Sigmoid colon (tissue), 7 donors: ENCODE measurements at places on chromosomes 12 and 14. TPM values are rescaled to one million over a fixed set of nuclear protein-coding genes. Genes with fewer than 3 reads are reported as not detected.

GRCh38 chr14:90760591-90761316 lies 55.5 kb downstream of the TTC7B start:
- H3K27me3 ChIP-seq: no peaks in the 10 kb centered on the region
- H3K36me3 ChIP-seq: no peaks in the 10 kb centered on the region
- peaks cover 28% of the 10 kb centered on the region for H3K4me1 ChIP-seq
- no peak for DNase-seq
- H3K27ac ChIP-seq: peak overlapping the region; percentile 90
- H3K4me3 ChIP-seq: no peak overlapping the region

DNA sequence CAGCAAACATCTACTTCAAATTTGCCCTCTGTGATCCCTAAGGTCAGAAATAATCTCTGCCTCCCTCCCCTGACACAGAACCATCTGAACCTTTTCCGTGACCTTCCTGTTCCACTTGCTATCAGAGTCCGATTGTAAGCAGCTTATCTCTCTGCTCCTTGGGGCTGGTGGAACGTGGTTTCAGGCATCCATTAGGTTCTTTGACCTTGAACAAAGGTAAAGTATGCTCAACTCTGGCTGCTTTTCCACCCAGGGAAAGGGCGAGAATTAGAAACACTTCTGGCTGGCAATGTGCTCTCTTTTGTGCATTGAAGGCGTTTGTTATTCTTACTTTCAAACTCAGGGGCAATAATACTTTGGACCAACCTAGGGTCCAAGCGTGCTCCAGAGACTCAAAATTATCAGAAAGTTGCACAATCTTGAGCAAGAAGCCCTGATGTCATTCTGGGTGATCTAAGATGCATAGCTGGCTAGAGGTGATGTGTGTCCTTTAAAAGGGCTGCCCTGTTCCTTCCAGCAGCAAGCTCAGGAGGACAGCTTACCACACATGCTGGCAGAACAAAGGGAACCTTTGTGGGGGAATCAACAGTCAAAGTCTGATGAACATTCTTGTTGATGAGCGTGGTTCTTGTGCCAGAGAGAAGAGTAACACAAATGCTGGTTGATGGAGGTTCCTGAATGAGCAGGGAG lies 29.8 kb downstream of the ADGRD1 start:
- H3K4me3 ChIP-seq: no peak overlapping the region
- no peaks in the 10 kb centered on the region for H3K27me3 ChIP-seq
- H3K4me1 ChIP-seq: no peaks in the 10 kb centered on the region
- H3K27ac ChIP-seq: no peak overlapping the region
- no peak for DNase-seq

GRCh38 chr14:92563765-92564285 lies 50.2 kb downstream of the RIN3 start:
- no peak overlapping the region for H3K27ac ChIP-seq
- no peak for DNase-seq
- H3K27me3 ChIP-seq: no peaks in the 10 kb centered on the region
- no peak overlapping the region for H3K4me3 ChIP-seq
- peaks cover 42% of the 10 kb centered on the region for H3K36me3 ChIP-seq

GRCh38 chr14:106209755-106210154 lies 683.4 kb downstream of the TMEM121 start:
- H3K27ac ChIP-seq: no peak overlapping the region
- peaks cover 10% of the 10 kb centered on the region for H3K27me3 ChIP-seq
- H3K4me3 ChIP-seq: no peak overlapping the region
- no peaks in the 10 kb centered on the region for H3K4me1 ChIP-seq
- no peaks in the 10 kb centered on the region for H3K36me3 ChIP-seq
- DNase-seq: no peak

DNA sequence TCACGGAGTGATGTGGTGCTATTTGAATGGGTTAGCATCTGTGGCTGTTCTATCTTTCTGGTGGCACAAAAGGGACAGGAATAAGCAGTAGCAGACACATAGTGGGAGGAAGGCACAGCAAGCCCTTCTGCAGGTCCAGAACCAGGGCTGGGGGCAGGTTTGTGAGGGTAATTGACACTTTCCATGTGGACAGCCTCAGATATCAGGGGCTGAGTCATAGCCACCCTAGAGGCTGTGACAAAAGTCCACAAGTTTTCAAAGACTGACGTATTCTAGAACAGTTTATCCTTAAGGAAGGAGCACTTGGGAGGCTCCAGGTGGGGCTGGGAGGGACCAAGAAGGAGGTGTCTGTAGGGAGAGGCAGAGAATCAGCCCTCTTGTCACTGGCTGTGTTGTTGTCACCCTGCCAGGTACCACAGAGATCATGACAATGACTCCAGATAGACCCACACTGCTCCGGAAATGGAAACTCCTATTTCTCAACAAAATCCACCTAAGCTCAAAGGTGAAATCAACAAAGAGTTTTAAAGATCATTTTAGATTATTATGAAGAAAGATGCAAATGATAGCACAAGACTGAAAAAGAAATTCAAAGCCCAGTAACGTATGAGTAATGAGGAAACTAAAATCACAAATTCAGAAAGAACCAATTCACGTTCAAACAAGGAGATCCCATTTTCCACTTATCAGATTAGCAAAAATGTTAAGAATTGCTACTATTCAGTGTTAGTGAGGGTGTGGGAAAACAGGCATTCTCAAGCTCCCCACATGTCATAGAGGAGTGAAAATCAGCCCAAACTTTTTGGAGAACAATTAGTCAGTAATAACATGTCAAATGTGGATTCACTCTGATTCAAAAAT lies 48.3 kb downstream of the NFKBIA start:
- no peaks in the 10 kb centered on the region for H3K27me3 ChIP-seq
- DNase-seq: no peak
- no peaks in the 10 kb centered on the region for H3K4me1 ChIP-seq
- no peak overlapping the region for H3K4me3 ChIP-seq
- no peaks in the 10 kb centered on the region for H3K36me3 ChIP-seq
- H3K27ac ChIP-seq: no peak overlapping the region

The NUAK1 gene
- total RNA-seq: 7.1 TPM

The GPRC5A gene
- total RNA-seq: 11.4 TPM
